ENCODE measurements at places on chromosomes 2 and 18.

- no peak for DNase-seq
Measured at GRCh38 chr2:151792589-151792988, 35.6 kb downstream of the ARL5A start.

- no peak for DNase-seq
Measured at GRCh38 chr18:75679331-75679730, 251.8 kb upstream of the SMIM21 start.

DNA sequence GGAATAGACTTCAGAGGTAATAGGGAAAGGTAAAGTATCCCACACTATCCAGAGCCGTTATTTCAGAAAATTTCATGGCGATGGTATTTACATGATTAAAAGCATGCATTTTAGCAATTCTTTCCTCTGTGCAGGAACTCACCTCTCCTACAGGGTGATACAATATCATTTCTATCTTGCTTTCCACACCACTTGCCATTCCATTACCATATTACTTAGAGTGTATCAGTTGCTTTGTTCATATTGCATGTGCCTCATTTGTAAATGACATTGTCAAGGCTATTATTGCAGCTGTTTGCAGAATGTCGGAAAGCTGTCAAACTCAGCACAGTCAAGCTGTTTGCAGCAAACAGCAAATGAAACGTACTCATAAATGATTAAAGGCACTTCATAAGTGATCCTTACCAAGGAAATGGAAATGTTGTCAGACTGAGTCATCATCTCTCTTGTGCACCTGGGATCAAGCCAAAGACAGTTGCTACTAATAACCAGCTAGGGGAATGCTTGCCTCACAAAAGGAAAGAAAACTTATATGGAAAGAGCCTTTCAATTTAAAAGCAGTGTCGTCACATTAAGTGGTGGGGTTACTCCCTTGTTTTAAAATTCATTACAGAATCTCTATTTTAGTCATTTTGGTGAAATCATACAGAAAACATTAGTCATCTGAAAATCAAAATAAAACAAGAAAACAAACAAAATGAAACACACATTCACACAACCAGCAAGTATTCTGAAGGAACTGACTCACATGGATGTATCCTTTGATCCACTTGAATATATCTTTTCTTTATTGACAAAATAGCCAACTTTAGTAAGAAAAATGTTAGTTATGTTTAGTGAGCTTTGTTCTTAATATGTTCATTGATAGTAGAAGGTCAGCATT, 1064.1 kb upstream of the CNTNAP5 start:
- no peak for DNase-seq

DNA sequence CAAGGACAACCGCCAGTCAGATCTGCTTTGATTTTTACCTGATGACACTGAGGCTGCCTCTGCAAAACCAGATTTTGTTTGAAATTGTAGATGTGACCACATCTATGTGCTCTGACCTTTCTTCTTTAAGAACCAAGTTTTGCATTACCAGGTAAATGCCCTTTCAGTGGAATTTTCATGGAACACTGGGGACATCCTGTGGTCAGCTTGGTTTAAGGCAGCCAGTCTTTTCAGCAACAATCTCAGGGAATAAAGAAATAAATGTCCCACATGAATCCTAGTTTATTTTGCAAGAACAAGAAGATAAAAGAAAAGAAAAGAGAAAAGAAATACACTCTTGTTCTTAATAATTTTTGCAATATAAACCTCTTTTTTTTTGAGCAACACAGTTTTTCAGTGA, 90.6 kb downstream of the POU3F3 start:
- no peak for DNase-seq
